ENCODE measurements at places on chromosomes 4 and X. TPM values are rescaled to one million over a fixed set of nuclear protein-coding genes. Genes with fewer than 3 reads are reported as not detected.

- DNase-seq = no peak
These were observed 40.5 kb downstream of the FRYL start for GRCh38 chr4:48739560-48740019.

- no peak for DNase-seq
These were observed 54.1 kb upstream of the AP1S2 start for GRCh38 chrX:15908603-15909290.

DNA sequence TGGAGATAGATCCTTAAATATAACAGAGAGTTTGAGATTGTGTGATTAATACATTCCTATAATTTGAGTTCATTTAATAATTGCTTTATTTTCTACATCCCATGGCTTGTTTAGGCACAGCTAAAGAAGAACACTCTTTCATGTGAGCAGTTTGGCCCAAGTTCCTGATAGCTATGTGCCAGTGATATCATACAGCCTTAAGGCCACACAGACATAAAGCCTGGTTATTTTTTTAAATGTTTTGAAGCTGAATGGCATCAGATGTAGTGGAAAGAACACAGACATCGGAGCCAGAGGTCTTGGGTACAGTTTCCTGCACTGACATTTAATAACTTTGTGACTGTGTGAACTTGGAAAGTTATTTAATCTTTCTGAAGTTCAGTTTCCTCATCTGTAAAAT, 7.0 kb upstream of the NDNF start:
- DNase-seq = no peak

DNA sequence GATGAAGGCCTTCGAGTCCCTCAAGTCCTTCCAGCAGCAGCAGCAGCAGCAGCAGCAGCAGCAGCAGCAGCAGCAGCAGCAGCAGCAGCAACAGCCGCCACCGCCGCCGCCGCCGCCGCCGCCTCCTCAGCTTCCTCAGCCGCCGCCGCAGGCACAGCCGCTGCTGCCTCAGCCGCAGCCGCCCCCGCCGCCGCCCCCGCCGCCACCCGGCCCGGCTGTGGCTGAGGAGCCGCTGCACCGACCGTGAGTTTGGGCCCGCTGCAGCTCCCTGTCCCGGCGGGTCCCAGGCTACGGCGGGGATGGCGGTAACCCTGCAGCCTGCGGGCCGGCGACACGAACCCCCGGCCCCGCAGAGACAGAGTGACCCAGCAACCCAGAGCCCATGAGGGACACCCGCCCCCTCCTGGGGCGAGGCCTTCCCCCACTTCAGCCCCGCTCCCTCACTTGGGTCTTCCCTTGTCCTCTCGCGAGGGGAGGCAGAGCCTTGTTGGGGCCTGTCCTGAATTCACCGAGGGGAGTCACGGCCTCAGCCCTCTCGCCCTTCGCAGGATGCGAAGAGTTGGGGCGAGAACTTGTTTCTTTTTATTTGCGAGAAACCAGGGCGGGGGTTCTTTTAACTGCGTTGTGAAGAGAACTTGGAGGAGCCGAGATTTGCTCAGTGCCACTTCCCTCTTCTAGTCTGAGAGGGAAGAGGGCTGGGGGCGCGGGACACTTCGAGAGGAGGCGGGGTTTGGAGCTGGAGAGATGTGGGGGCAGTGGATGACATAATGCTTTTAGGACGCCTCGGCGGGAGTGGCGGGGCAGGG, 568 bp downstream of the HTT start:
- peak; percentile 85 for DNase-seq

GRCh38 chr4:147371661-147372060, 109.2 kb upstream of the EDNRA start:
- DNase-seq = no peak

- no peak for DNase-seq
These were observed at the start of gene CCDC120 for GRCh38 chrX:49058794-49059193. Gene CCDC120, plus strand, starts transcription at chrX:49058999. Its CDS starts 3,043 bp downstream, at chrX:49062042.

GLRA2 gene
- total RNA-seq = 0.09 TPM

GYPA gene
- 5.2 TPM for total RNA-seq
